Cardiac muscle cell (in vitro differentiated cells and primary cell): ENCODE measurements at places on chromosomes 12 and 14. TPM values are rescaled to one million over a fixed set of nuclear protein-coding genes. Genes with fewer than 3 reads are reported as not detected.

DNA sequence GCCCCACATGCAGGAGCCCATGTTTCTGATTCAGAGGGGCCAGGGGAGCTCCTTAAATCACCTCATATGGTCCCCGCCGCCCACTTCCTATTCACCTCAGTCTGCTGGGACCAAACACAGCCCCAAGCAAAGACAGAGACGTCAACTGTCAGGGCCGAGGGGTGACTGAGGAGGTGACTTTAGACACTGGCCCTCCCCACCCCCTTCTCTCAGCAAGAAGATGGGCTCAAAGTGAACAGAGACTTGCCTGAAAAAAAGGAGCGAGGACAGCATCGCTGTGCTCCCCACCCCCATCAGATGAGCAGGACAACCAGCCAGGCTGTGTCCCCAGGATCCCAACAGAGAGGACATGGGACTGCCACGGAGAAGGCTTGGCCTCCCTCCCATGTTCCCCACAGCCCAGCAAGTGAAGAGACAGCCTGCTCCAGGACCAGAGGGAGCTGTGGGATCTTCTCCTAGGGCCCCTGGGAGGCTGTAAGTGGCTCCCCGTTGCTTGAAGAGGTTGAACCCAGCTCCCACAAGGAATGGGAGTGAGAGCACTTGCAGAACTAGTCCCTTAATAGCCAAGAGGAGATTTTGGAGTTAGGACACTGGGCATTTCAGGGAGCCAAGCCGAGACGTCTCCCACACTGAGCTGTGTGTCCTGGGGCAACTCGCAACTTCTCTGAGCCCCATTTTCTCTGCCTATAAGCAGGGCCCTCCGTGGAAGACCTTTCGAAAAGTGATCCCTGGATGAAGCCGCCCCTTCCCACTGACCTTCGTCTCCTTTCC, 1.3 kb upstream of the KRT79 start:
- no peak overlapping the region for H3K27ac ChIP-seq
- no peak for DNase-seq
- no peaks in the 10 kb centered on the region for H3K4me1 ChIP-seq
- peaks cover 12% of the 10 kb centered on the region for H3K27me3 ChIP-seq
- H3K4me3 ChIP-seq = no peak overlapping the region

DNA sequence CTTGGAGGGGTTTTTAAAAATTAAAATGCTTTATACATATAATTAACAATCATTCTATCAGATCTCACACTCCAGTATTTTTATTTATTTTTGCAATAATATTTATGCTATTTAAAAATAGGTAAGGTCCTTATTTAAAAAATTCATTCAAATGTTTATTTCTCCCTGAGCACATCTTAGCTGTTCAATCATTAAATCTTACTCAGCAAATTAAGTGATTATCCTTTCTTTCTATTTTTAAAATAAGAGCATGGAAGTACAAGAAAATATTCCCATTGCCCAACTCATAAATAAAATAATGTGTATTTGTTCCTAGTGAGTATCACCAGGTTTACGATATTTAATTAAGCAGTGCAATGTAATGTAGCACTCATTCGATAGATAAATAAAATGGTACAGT, 357.2 kb upstream of the RPL10L start:
- no peaks in the 10 kb centered on the region for H3K27me3 ChIP-seq
- no peak overlapping the region for H3K4me3 ChIP-seq
- peaks cover 14% of the 10 kb centered on the region for H3K4me1 ChIP-seq
- H3K36me3 ChIP-seq = no peaks in the 10 kb centered on the region
- no peak for DNase-seq

- no peak overlapping the region for H3K4me3 ChIP-seq
- H3K27me3 ChIP-seq = no peaks in the 10 kb centered on the region
- no peaks in the 10 kb centered on the region for H3K36me3 ChIP-seq
- H3K27ac ChIP-seq = no peak overlapping the region
- no peaks in the 10 kb centered on the region for H3K4me1 ChIP-seq
Measured at GRCh38 chr14:36426836-36427235, 93.2 kb downstream of the NKX2-1 start.

DNA sequence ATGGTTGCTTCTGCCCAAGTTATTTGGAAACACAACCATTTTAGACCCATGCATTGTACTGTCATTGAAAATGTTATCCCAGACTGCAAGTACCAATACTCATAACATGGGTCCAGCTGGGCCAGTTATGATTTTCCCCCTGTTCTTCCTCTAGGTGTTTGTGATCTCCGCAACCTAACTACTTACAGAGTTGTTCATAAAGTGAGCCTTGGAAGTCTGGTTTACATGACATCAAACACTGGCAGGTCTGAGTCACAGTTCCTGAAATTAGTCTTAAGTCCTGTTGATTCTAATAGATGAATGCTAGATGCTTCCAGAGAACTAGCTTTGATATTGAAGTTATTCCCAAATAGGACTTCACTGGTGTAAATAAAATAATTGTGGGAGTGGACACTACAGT, 487.0 kb downstream of the MED13L start:
- DNase-seq = no peak
- H3K4me3 ChIP-seq = no peak overlapping the region
- no peak overlapping the region for H3K27ac ChIP-seq

DNA sequence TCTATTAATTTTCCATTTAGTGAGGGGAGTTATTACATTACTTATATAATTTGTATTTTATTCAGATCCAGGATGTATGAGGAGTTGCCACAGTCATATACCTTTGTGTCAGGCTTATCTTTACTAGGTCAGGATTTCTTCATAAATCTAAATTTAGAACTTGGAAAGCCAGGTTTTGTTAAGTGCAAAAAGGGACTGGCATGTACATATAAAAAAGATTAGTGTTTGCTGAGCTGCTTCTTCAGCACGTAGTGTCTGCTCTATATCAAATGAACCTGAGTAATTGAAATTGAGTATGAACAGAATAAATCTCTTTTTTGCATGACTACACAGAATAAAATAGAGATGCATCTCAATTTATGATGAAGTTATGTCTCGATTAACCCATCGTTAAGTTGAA, 157.4 kb downstream of the NUBPL start:
- peaks cover 8% of the 10 kb centered on the region for H3K4me1 ChIP-seq
- no peak overlapping the region for H3K4me3 ChIP-seq
- DNase-seq = no peak
- no peaks in the 10 kb centered on the region for H3K36me3 ChIP-seq
- no peak overlapping the region for H3K27ac ChIP-seq

DNA sequence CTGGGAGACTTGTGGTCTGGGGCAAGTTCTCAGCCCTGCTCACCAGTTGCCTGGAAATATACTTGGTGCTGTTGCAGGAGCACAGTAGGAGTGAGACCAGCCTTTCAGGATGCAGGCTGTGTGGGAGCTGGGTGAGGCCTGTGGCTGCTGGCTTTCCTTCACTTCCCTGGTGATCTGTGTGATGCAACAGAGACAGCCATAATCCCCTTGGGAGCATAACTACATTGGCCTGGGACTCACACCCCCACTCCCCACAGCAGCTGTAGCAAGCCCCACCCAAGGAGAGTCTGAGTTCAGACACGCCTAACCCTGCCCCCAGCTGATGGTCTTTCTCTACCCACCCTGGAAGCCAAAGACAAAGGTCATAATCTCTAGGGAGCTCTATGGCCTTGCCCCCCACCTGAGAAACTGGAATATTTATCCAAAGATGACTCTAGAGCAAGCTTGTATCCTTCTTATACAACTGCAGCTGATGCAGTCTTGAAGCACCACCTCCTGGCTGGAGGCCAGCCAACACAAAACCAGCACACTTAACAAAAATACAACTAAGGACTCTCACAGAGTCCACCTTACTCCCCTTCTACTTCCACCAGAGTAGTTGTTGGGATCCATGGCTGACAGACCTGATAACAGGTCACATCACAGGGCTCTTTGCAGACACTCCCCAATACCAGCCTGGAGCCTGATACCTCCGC, 190.4 kb upstream of the CPNE8 start:
- H3K36me3 ChIP-seq = no peaks in the 10 kb centered on the region
- H3K4me1 ChIP-seq = no peaks in the 10 kb centered on the region
- no peak for DNase-seq
- no peak overlapping the region for H3K27ac ChIP-seq
- H3K27me3 ChIP-seq = no peaks in the 10 kb centered on the region
- no peak overlapping the region for H3K4me3 ChIP-seq

DNA sequence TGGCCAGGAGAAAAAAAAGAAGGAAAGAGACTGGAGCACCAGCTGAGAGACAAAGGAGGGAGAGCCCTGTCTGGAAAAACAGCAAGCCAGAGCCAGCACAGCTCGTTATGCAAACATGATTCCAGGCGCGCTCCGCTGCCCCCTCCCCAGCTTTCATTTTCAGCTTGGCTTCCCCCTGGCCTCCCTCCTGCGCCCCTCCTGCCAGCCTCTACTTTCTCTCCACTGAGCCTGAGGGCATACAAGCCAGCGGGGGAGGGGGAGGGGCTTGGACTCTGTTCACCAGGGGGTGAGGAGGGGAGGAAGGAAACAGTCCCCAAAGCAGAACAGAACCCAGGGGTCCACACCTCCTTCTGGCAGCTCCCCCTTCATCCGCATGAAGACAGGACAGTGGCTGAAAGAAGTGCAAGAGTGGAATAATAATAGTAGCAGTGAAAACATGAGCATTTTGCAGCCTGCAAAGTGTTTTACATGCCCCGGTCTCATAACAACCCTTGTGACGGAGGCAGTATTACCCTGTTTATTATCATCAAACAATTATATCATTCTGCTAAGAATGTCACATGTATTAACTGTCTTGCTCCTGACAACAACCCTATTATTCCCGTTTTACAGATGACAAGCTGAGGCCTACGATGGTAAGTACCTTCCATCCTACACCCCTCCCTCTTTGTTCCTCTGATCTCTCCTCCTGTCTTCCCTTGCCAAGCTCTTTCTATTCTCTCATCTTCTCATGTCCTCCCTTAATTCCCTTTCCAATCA, 24.2 kb downstream of the SMUG1 start:
- peaks cover 23% of the 10 kb centered on the region for H3K27me3 ChIP-seq
- no peaks in the 10 kb centered on the region for H3K36me3 ChIP-seq
- H3K4me1 ChIP-seq = no peaks in the 10 kb centered on the region
- no peak overlapping the region for H3K4me3 ChIP-seq
- H3K27ac ChIP-seq = no peak overlapping the region

DNA sequence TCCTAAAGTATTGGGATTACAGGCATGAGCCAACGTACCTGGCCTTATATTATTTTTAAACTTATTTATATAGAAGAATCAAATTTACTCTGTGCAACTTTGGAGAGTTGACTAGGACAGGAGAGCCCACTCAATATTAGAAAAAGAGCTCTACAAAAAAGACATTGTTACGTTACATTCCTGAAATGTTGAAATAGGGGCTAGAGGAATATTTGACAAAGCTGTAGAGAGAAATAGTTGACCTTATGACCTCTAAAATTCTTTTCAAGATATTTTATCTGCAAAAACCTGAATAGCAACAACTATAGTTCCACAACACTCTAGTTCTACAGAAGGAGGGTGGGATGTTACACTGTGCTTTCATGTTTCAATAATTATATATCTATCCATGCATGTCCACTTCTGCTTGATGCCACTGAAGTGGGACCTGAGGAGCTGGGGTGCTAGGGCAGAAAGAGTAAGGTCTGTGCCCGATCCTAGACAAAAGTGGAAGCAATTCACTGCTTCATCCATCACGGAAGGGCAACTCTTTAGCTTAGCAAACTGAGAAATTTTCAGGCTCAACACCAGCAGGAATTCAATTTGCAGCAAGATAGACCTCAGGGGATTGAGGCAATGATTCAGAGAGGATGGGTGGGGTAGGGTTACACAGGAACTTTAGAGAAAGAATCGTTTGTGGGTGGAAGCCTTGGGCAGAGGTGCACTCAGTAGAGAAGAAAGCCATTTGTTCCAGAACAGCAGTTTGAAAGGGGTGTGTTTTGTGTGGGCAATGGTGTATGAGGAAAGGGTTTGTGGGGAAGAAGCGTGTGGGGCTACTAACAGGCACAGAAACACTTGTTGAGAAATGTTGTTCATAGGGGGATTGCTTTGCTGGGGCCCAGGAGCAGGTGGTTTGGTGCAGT, 16.0 kb upstream of the RNASE10 start:
- H3K4me3 ChIP-seq = no peak overlapping the region
- peaks cover 3% of the 10 kb centered on the region for H3K4me1 ChIP-seq
- H3K27ac ChIP-seq = no peak overlapping the region
- H3K36me3 ChIP-seq = no peaks in the 10 kb centered on the region

DNA sequence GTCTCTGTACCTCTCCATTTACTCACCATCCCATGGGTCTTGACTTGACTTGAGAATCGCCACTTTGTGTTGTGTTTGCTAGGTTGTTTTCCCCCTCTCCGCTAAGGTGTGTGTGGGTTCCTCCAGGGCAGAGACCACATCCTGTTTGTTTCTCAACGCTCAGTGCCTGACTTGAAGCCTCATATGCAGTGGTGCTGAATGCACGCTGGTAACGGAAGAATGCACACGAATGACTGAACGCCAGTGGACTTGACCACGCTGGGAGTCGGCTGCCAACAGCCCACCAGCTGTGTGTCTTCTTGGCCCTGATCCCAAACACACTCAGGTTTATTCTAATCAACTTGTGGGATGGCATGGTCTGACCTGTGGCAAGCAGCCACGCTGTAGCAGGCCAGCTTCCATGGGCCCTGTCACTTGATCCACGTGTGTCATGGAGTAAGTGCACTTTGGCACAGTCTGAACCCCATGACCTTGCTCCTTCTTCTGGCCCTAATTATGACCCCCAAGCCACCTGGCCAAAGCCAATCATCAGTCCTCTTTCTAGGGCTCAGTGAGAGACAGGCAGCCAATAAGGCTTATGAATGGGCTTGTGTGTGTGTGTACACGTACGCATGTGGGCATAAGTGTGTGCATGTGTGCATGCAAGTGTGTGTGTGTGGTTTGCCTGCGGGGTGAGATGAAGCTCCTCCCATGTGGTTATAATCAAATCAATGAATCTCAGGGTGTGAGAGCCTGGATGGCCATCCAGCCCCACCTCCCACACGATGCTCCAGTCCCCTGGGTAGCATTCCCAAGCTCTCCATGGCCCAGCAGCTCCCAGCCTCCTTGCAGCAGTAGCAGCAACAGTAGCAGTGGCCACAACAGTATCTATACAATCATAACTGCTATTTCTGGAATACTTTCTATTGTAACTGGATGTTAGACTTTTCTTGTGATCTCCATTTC, 6.4 kb upstream of the TC2N start:
- no peak overlapping the region for H3K27ac ChIP-seq
- no peaks in the 10 kb centered on the region for H3K27me3 ChIP-seq
- no peak overlapping the region for H3K4me3 ChIP-seq
- no peaks in the 10 kb centered on the region for H3K4me1 ChIP-seq

GRCh38 chr12:4849115-4849541, 60.6 kb upstream of the KCNA1 start:
- peak; percentile 58 for DNase-seq
- H3K27me3 ChIP-seq = no peaks in the 10 kb centered on the region
- H3K36me3 ChIP-seq = no peaks in the 10 kb centered on the region
- H3K4me3 ChIP-seq = no peak overlapping the region
- no peak overlapping the region for H3K27ac ChIP-seq

DNA sequence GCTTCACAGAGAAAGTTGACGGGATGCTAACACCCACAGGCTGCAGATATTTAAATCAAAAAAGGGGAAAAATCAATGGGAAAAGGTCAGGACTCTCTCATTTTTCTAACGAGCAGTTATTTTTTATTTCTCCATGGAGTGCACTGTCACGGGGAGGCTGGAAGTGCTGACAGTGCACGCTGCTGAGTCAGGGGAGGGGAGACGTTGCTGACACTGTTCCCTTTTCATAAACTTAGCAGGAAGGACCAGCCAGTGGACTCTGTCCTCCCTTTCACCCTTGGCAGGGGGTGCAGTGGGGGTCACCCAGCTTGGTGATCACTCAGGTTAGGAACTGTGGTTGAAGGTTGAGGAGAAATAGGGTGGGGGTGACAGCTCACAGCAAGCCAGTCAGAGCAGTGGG, 65.6 kb upstream of the FUT8 start:
- no peaks in the 10 kb centered on the region for H3K4me1 ChIP-seq
- no peaks in the 10 kb centered on the region for H3K36me3 ChIP-seq
- H3K27me3 ChIP-seq = no peaks in the 10 kb centered on the region
- DNase-seq = no peak

C3AR1 gene
- not detected in 2 replicates for polyA plus RNA-seq

OTOGL gene
- polyA plus RNA-seq = 6.4 and 9.4 TPM in 2 replicates

LYZ gene
- polyA plus RNA-seq = 0.35 TPM in 1 of 2 replicates, not detected in the other

PEBP1 gene
- 468 and 511 TPM in 2 replicates for polyA plus RNA-seq

RNF212B gene
- 0.72 TPM in 1 of 2 replicates, not detected in the other for polyA plus RNA-seq
